RKO (cell line): ENCODE measurements at places on chromosomes 7 and 10.
A peak's percentile ranks its signal among the peaks of the same experiment; 100 is the strongest.

DNA sequence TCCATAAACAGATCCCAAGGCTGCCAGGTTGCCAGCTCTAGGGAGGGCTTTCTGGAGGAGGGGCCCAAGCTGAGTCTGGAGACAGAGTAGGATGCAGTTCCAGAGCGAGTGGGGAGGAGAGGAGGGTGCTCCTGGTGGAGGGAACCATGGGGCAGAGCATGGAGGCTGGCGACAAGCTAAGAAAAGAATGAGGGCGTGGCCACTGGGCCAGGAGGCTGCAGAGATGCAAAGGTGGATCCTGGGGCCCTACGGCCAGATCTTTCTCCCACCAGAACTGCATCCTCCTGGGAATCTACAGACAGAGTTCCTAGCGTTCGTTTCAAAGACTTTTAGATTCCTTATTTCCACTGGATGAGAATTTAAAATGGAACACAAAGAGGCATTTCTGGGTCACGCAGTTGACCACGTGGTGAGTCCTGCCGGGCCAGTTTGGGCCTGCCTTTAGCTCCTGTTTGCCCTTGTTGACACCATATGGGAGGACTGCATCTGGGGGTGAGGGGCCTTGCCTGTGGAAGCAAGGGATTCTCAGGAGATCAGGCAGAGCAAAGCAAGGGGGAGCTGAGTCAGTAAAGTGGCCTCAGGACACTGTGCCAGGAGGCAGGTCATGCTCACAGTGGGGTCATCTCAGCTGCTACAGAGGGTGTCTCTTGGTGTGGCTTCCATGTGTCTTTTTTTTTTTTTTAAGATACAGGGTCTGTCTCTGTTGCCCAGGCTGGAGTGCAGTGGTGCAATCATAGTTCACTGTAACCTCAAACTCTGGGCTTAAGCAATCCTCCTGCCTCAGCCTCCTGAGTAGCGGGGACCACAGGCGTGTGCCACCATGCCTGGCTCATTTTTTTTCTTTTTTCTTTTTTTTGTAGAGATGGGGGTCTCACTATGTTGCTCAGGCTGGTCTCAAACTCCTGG is 137.8 kb downstream of the SH3PXD2A start:
- DNase-seq = no peak

DNA sequence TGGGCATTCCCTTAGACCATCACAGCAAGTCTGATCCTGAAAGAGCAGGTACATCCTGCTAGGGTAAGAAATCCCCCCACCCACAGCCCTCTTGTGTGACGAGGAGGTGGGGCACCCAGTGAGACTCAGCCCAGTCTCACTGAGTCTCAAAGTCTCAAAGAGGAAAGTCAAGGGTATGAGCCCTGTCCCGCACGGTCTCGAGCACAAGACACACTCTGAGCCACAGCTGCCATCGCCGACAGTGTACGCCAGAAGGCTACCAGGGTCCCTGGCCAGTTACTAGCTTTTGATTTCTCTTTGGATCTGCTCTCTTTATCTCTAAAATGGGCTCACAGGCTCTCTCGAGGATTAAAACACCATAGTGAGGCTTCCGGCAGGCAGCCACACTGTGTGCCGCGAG is 190.2 kb downstream of the TNS3 start:
- no peak for DNase-seq

DNA sequence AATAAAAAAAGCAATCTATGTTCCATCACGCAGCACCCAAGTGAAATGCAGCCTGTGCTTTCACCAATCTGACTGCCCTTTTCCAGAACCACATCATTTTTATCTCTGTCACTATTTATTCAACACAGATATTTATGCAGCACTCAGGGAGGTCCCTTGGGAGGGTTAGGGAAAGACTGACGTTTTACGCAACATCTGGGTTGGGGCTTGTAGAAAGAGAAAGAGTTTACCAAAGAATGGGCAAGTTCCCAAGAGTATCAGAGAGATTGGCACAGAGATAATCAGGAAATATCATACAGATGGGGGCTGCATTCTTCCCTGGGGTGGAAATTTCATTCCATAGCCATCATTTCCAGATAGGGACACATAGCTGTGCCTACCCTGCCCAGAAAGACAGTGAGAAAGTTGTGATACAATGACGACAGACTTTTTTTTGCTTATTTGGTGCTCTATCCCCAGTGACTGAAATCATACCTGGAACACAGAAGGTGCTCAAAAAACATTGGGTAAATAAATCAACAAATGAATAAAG is 474.2 kb downstream of the CALN1 start:
- no peak for DNase-seq

DNA sequence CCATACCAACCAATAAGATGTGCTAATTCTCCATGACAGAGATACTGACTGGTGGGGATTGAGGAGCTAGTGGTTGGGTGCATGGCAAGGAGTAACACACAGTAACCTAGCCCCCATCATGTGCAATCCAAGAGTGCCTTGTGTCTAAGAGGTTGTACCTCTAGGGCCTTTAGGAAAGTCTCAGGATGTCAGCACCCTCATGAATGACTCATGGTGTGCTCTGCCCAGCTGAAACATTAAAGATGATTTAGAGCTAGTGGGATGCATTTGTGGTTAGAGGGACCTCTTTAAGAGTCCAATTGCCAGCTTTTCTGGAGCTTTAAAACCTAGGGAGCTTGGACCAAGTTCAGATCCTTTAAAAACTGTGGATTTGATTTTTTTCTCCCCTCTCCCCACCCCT is 181.1 kb downstream of the HERPUD2 start:
- DNase-seq = no peak

DNA sequence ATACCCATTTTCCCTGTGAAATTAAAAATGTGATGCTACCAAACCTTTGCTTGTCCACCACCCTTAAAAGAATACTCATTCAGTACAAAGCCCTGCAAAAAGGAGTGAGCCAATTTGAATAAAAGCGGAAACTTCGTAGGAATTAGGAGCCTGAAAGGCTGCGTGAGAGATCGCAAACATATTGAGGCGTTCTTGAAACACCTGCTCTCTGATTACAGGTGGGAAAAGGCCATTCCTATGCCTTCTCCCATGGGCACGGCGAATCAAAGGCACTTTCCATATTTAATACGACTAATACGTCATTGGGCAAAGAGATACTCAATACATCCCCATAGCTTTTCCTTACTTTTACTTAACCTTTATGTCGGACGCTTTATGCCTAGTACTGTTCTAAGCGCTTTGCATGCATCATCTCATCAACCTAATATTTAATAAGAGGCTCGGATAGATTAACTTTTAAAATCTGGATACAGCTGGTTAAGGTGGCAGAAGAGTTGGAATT is 30.9 kb upstream of the KMT2E start:
- DNase-seq = peak; percentile 56

DNA sequence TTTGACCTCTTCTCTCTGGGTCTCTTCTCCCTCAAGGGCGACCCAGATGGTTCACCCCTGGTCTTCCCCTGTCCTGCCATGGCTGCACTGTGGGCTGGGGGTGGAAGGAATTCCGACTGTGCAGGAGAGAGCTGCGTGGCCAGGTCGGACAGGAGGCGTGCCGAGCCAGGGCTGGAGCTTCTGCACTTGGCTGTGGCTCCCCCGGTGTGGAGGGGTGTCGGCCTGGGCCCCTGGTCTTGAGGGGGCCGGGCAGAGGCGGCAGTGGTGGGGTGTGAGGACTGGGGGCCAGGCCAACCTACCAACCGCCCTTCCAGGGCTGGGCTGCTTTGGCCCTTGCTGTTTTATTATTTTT is 74.9 kb upstream of the SHH start:
- DNase-seq = no peak
